ENCODE measurements at places on chromosomes 12 and 14. TPM values are rescaled to one million over a fixed set of nuclear protein-coding genes. Genes with fewer than 3 reads are reported as not detected.
A peak's percentile ranks its signal among the peaks of the same experiment; 100 is the strongest.

The MORN3 gene
- 0.63 TPM for total RNA-seq

The ASCL1 gene
- 5.1 TPM for total RNA-seq

The LRR1 gene
- total RNA-seq = 42.9 TPM

The ITGB7 gene
- total RNA-seq = not detected

The TEX22 gene
- 5.2 TPM for total RNA-seq

The TSPAN8 gene
- not detected for total RNA-seq

The LRRK2 gene
- total RNA-seq = 2.1 TPM

The P2RX2 gene
- total RNA-seq = not detected

The EPS8 gene
- total RNA-seq = 26.7 TPM

The TMTC3 gene
- total RNA-seq = 23.6 TPM

The MUCL1 gene
- not detected for total RNA-seq

The RASSF8 gene
- total RNA-seq = 50.5 TPM

The KRT1 gene
- total RNA-seq = not detected

The ITGA7 gene
- 63.7 TPM for total RNA-seq

The HSP90B1 gene
- 570 TPM for total RNA-seq

The KITLG gene
- 6.2 TPM for total RNA-seq

The PTGES3 gene
- total RNA-seq = 284 TPM

The RNASE3 gene
- not detected for total RNA-seq

The AHNAK2 gene
- total RNA-seq = 1.4 TPM

The SUOX gene
- 33.7 TPM for total RNA-seq

The SPTB gene
- total RNA-seq = 0.18 TPM

- no peak for DNase-seq
Measured at GRCh38 chr14:76773188-76773885, 12.1 kb downstream of the VASH1 start.

DNA sequence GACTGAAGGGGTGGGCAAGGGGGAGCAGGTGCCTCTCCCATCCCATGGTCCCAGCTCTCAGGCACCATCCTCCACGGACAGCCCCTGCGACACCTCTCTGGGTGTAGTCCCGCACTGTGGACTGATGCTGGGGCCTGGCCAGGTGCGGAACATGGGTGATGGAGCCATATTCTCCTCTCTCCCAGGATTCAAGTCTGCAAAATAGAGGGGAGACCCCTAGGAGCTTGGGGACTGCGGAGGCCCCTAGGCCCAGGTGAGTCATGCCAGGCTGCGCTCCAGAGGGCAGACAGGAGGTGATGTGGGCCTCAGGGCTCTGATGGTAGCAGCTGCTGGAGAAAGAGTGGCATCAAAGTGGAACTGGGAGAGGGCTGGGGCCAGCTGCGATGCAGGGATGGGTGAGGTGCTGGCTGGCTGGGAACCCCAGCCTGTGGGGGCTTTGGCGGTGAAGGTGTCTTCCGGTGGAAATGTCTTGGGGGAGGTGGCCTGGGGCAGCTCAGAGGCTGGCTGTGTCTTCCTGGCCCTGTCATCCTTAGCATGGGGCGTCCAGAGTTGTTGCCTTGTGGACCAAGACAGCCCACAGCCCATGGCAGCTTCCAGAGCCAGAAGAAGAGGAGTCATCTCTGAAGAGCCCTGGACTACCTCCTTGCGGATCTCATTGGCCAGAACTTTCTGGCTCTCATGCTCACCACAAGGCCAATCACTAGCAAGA lies 149.1 kb downstream of the KIF26A start:
- DNase-seq = no peak

GRCh38 chr12:93766796-93767523 lies 89.8 kb downstream of the CRADD start:
- no peak for DNase-seq

DNA sequence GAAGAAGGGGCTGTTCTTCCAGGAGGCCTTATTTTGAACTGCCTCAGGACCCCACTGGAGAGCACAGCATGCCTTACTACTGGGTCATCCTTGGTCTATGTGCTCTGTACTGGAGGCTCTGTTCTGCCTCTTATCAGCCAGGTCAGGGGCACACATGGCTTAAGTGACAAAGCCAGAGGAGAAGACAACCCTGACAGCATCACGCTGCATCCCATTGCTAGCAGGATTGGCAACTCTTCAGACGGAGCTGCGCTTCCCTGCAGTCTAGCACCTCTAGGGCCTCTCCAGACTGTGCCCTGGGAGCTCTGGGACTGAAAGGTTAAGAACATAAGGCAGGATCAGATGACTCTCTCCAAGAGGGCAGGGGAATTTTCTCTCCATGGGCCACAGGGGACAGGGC lies 17.3 kb upstream of the TIGAR start:
- no peak for DNase-seq

- DNase-seq = no peak
Measured at GRCh38 chr12:119748497-119748896, 80.6 kb downstream of the PRKAB1 start.

DNA sequence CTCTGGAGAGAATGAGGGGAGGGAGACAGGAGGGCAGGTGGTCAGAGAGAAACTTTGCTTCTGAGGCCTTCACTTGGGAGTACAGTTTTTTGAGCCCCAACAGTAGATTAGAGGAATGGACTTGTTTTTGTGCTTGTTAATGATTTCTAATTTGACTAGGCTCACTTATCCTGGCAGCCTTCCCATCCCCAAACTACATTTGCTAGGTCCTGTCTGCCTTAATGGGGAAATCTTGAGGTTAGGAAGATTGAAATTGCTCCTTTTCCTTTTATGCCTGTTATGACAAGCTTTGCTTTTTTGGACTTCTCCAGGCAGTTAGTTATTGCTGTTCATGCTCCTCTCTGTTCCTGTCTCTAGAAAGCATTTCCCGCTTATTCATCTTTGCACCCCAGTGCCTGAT lies 37.7 kb downstream of the SYNE2 start:
- DNase-seq = no peak

GRCh38 chr12:53500142-53500775 lies 824 bp upstream of the TARBP2 start:
- DNase-seq = no peak

- DNase-seq = peak; percentile 29
Measured at GRCh38 chr12:55931780-55932550, 1.0 kb downstream of the DGKA start.

DNA sequence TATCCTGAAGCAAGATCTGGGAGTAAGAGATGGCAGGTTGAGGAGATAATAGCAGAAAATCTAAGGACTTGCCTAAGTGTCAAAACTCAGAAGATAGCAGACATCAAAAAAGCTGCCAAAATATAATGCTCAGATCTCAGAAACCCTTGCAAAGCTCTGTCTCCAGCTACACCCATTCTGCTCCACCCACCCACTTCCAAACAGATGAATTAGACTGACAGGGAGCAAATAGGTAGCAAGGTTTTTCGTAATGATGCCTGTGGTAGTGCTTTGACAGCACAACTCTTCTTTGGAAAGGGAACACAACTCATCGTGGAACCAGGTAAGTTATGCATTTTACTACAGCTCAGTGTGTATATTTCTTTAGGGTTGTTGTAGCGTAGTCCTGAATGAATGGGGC lies 132.6 kb downstream of the DAD1 start:
- DNase-seq = no peak

GRCh38 chr12:94792693-94793092 lies 142.3 kb upstream of the TMCC3 start:
- DNase-seq = no peak

DNA sequence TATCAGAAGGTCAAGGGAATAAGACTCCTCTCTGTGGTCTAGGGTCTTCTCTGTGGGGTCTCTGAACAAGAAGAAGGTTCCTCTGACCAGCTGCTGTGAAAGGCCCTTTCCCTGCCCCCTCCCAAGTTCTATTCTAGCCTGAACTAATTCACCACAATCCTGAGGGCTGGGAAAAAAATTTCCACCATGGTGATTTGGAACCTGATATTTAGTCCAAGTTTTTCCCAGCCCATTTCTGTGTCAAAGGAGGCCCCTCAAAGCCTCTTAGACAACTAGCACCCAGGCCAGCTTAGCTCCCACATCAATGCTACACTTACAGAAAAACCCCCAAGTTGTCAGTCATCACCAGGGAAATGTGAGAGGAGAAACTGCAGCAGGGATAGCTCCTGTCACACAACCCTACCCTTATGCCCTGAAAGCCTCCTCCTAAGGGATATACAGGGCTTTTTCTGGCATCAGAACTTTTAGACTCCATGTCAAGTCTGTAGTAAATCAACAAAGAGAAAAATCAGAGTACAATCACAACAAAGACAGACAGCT lies 4.5 kb downstream of the FMNL3 start:
- no peak for DNase-seq

GRCh38 chr12:64088431-64089349 lies 133.4 kb downstream of the KICS2 start:
- DNase-seq = no peak

DNA sequence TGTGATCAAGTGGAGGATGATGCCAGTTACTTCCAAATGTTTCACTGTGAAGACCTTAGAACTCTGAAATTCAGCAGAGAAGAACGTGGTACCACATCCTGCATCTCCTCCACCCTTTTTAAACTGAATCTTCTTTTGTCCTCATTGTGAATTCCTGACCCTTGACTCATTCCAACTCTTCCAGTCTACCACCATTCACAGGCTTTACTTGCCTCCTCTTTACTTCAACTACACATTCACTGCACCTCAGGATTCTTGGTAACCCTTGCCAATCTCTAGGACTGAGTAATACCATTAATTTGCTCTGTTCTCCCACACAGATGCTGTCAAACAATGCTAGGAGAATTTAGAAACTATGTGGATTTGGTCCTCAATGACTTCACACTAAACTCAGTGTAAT lies 37.3 kb downstream of the PPP1R12A start:
- DNase-seq = no peak

DNA sequence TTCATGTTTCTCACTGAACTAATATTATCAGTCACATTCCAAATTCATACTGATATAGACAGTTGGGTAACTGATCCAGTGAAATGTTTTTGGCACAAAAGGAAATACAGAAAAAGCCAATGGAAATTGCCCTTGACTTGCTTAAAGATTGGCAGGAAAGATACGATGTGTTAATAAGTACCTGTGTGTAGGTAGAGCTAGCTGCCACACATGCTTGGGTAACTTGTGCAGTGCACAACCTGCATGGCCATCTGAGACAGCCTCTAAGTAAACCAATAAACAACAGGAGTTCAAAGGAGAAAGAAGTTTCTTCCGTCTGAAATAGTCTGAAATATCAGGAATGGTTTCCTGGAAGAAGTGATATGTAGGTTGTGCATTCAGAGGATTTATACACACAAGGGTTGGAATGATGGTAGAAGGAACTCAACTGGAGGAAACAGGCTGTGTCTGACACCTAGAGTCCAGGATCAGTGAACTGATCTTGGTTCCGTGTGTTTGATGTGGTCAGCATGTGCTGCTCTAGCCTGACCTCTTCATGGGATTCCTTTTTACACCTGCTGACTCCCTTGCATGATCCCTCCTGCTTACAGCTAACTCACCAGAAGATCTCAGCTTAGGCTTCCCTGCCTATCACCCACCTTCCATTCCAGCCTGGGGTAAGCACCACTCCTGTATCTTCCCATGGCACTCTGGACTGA lies 81.4 kb upstream of the KRR1 start:
- DNase-seq = no peak

DNA sequence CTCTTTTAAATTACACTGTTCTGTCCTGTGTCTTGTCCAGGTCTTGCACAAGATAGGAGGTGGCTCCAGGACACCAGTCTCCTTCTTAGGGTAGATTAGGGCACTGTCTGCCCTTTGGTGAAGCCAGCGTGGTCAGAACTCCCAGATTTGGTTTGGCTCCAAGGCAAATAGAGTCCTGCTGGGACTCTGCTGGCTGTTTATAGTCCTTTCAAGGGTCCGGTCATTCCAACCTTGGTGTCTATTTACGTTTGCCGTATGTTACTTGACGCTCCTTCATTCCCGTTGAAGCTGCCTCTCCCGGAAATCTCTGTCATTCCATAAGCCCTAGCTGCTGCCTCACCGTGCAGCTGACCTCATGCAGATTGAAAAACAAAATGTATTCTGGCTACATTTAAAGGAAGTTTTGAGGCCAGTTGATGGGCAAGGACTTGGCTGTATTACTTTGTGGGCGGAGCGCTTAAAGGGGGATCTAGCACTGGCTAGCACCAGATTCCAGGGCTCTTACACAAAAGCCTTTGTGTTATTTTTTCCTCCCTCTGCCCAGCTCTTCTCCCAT lies 180.6 kb downstream of the AKAP6 start:
- DNase-seq = no peak

- DNase-seq = no peak
Measured at GRCh38 chr12:46963977-46964971, 115.1 kb upstream of the PCED1B start.

- DNase-seq = no peak
Measured at GRCh38 chr12:30598889-30599288, 96.8 kb downstream of the IPO8 start.

- no peak for DNase-seq
Measured at GRCh38 chr14:36553656-36554260, 28.7 kb downstream of the NKX2-8 start.

DNA sequence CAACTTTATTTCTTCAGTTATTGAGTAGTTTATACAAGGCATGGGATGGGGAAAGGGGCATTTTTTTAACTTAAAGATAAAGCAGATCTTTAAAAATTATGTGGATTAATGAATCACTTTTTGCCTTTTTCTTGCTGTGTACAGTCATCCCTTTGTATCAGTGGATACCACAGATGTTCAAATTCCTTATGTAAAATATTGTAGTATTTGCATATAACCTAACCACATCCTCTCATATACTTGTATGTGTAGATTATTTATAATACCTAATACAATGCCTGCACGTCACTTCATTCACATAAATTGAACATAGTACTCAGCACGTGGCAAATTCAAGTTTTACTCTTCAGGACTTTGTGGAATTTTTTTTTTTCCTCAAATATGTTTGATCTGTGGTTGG lies 66.5 kb upstream of the MON2 start:
- DNase-seq = no peak

GRCh38 chr12:75747572-75748021 lies 236.2 kb upstream of the KRR1 start:
- no peak for DNase-seq

GRCh38 chr12:25005376-25005775 lies 56.5 kb upstream of the BCAT1 start:
- no peak for DNase-seq

Data from neural crest cell (in vitro differentiated cells).